Kidney (tissue), 22 donors: ENCODE measurements at places on chromosomes 13 and 19.

GRCh38 chr13:74767050-74767449, 632.8 kb upstream of the KLF12 start:
- DNase-seq = no peak

- no peak for DNase-seq
Observed at GRCh38 chr13:34862311-34862710, 79.8 kb upstream of the NBEA start.

DNA sequence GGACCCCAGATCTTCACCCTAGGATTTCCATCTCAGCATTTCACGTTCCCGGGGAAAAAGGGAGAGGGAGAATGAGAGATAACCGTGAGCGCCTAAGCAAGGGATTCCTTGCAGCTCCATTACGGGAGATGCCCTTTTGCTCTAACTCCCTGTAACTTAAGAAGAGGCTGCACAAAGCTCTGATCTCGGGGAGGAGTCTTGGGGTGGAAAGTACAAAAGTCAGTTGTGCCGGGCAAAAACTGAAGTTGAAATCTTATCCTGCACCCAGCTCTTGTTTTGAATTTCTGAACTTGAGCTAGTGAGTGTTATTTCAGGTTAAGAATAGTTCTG, 256.4 kb upstream of the SOX21 start:
- DNase-seq = no peak

DNA sequence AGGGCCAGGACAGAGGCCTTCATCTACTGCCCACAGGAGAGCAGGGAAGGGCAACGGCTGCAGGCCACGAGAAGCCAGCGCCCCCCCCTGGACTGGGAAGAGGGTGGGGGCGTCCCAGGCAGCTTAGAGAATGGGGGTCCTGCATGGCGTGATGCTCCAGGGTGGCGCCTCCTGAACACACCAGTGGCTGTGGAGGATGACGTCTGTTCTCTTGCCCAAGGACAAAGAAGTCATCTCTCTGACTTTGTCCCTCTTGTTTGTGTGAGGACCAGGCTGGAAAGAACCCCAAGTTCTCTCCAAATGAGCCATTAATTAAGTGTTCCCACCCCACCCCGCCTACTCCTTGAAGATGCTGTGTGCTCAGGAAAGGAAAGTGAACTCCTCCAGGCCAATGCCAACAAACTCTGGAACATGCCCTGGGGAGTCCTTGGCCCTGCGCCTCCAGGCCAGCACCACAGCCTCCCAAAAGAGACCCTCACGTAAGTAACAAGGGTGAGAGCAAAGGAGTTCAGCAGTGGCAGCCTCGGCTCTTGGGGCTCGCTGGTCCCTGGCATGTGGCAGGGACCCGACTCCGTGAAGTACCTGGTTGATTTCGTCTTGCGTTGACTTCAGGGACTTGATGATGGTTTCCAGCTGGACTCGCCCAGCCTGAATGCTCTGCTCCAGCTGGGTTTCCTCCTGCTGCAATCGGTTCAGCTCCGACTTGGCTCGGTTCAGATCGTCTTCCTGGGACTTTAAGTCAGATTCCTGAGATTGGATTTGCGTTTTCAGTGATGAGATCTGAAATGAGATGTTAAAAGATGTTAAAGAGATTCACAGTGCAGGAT, 68.4 kb downstream of the EPS15L1 start:
- DNase-seq = no peak

- no peak for DNase-seq
Observed at GRCh38 chr19:39212375-39212742, 8.3 kb upstream of the SYCN start.

DNA sequence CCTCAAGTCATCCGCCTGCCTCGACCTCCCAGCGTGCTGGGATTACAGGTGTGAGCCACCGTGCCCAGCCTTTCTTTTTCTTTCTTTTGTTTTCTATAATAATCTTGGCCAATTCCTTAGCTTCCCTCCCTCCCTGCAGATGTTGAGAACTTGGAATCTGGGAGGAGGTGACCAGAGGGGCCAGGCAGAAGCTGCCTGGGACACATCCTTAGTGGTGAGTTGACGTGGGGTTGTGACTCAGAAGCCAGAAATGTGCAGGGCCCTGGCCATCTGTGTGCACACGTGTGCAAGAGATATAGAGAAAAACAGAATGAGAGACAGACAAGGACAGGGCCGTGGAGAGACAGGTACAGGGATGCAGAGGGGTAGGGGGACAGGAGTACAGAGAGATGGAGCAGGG, 154.3 kb downstream of the SIPA1L3 start:
- DNase-seq = no peak
